NCI-H1417 (cell line): ENCODE measurements at places on chromosomes 13 and 19.
A peak's percentile ranks its signal among the peaks of the same experiment; 100 is the strongest.

- no peak for DNase-seq
Measured at GRCh38 chr19:8611391-8611876, 919 bp upstream of the ADAMTS10 start.

DNA sequence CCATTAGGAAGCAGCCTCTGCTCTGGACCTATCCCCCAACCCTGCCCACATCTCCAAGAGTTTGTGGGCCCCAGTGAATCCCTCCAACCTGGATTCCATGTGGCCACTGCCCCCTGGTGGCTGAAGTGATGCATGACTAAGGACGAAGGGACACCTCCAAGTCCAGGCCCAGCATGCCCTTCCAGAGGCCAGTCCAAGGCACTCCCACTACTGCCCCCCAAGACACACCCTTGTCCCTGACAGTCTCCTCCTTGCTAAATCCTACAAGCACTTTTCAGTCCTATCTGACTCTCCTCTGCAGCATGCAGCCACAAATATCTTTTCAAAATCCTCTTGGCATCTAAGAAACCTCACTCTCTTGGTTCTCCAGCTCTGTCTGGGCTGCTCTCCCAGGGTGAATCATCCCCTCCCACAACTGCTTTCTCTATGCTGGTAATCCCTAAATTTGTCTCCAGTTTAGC is 33.0 kb downstream of the DEDD2 start:
- peak; percentile 92 for DNase-seq

DNA sequence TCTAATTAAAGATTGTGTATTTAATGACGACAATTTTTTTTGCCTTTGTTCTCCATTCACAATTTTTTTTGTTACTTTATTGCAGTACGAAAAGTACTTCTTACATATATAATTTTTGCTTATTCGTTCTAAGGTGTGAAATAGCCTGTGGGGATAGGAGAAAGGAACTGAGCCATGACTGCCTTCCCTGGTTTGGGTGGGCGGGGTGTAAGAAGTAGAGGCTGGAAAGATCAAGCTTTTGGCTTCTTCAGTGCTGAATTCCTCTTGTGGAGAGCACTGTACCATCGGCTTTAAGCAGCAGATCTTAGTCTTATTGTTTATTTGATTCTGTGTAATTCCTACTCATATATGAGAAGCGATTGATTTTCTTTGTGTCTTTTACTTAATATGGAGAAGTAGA is 115.8 kb downstream of the NBEA start:
- DNase-seq, result no peak

DNA sequence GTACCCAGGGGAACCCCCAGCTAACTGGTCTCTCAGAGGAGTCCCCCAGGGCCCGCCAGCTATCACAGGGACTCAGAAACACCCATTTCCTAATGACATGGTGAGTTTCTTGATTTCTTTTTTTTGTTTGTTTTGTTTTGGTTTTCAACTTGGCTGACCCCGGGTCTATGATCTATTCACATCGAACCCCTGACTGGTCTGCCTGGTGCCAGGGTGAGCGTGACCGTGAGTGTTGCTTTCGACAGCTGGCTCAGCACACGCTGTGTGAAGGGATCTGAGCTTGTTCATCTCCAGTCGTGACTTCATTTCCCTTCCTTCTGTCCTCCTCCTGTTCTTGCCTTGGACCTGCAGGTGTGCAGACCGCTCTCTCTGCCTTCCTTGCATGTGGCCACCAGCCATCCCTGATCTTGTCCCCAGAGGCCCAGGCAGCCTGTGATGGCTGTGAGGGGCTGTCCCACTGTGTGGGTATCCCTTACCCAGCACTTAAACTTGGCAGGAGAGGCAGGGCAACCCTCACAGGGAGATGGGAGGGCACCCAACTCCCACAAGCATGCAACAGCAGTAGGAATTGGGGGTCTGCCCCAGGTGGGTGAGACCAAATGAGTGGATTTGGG is 26.2 kb downstream of the TMEM161A start:
- no peak for DNase-seq

- DNase-seq, result peak; percentile 87
Measured at GRCh38 chr19:10238172-10238783, 7.1 kb upstream of the S1PR2 start.

GRCh38 chr19:14138576-14139265 is 2.3 kb upstream of the ASF1B start:
- DNase-seq, result no peak

GRCh38 chr13:23322353-23323336 is 110.9 kb downstream of the SACS start:
- DNase-seq, result no peak

DNA sequence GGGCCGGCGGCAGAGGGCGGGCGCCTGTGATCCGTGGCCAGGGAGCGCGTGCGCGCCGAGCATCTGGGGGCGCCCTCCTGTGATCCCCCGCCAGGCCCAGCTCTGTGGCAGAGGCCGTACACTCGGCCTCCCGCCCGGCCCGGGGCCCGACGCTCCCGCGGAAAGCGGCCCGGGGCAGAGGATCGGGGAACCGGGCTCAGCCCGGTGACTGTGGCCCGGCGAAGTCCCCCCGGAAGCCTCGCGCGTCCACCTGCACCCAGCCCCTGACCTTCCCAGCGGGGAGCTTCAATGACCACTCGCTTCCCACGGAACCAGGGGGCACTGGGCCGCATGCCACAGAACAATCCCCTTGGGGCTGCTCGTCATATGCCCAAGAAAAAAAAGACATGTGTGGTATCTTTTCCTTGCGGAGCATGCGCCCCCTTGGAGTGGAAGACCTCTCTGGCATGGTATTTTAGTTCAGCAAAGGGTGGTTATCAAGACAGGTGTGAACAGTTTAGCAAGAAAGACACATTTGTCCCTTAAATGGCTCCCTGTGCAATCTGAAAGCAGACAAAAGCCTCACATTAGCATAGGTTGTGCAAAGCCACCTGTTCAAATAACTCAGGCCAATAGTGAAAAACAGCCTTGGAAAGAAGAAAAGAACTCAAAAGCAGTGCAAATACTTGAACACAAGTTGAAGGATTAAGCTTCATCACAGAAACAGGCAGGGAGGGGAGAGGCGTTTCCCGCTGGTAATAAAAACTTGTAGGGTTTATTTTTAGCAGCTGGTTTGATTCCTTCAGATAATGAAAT is 290.9 kb upstream of the SOX21 start:
- DNase-seq, result peak; percentile 98

GRCh38 chr19:56350416-56351045 is 35.9 kb upstream of the ZSCAN5A start:
- peak; percentile 68 for DNase-seq

DNA sequence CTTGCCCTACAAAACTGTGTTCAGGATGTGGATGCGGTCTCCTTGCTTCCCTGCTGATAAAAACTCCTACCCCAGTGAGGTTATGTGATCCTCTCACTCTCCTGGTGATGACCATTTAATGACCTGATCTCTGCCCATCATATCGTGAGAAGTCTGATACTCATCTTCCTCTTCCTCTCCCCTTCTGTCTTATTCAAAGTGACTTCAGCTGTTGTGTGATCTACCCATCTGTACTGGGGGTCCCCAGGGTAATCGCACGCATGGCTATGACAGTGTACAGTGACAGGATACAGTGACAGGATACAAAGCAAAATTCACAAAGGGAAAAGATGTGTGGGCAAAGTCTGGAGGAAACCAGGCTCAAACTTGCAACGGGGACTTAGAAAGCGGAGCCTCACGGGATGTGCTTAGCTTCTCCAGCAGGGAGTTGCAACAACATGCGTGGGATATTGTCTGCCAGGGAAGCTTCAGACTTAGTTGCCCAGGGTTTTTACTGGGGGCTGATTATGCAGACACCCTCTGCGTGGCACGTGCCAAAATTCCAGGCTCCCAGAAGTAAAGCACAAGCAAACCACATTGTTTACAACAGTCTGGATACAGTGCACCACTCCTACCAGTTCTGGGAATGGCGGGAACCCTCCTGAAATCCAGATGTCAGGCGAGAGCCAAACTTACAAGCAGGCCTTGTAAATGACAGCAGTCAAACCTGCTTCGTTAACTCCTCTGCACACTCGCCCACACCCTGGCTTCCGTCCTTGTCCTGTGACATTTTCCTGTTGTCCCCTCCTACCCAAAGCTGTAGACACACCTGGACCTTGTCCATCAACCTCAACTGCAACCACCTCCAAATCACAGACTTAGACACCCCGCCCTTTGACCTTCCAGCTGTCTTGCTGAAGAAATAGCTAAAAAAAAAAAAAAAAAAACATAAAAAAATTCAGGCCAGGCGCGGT is 18.0 kb upstream of the GARRE1 start:
- DNase-seq, result no peak

DNA sequence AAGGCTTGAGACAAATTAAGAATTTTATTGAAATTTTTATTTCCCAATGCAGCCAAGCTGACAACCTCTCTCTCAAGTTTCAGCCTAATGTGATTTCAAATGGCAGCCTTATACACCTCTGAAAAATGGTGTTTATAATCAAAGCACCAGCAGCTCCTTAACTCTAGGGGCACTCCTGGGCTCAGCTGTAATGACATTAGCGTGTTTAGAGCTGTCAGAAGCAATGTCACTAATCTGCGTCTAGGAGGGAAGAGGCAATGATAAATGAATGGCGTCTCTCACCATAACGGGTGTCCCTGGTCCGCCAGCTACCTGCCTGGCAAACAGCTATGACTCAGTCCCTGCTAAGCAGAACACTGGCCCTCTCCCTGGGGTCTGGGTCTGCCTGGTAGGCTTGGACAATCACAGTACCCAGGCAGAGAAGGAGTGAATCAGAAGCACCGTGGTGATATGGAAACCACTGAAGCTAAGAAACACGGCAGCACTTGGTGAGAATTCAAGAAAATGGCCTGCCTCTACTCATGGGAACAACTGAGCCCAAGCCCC is 131.8 kb upstream of the VSTM2B start:
- DNase-seq, result no peak

- DNase-seq, result peak; percentile 55
Measured at GRCh38 chr19:56477429-56478338, 539 bp upstream of the ZNF667 start.

DNA sequence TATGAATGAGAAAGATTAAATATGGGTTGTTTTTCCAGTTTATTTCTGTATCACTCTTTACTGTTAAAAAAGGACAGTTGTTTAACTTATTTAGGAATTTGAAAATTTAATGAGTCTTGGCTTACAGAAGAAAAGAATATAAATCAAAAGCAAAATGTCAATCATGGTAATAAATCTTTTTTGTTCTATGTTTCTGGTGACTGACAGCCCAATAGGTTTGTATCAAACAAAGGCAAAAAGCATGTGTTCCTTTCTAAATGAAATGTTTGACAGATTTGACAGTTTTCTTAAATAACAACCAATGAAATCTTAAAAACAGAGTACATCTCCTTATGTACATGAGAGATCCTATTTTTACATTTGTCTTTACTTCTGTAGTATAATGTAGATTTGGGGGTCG is 11.0 kb downstream of the PCDH9 start:
- DNase-seq, result no peak

DNA sequence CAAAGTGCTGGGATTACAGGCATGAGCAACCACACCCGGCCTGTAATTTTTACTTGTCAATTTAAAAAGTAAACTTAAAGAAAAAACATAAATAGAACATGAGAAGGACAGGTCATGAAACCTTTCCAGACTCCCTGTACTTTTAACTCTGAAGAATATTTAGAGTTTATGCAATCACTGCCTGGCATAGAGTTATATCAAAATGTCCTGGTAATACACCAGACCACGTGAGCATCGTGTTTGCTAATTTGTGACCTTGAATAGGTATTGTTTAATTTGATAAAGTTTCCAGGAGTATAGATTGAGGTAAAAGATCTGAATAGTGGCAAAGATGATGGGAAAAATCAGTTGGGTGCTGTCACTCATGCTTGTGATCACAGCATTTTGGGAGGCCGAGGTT is 81.2 kb upstream of the RNF113B start:
- DNase-seq, result no peak
